Prostate gland (tissue), 2 donors: ENCODE measurements at places on chromosomes 2 and 18. TPM values are rescaled to one million over a fixed set of nuclear protein-coding genes. Genes with fewer than 3 reads are reported as not detected.

DNA sequence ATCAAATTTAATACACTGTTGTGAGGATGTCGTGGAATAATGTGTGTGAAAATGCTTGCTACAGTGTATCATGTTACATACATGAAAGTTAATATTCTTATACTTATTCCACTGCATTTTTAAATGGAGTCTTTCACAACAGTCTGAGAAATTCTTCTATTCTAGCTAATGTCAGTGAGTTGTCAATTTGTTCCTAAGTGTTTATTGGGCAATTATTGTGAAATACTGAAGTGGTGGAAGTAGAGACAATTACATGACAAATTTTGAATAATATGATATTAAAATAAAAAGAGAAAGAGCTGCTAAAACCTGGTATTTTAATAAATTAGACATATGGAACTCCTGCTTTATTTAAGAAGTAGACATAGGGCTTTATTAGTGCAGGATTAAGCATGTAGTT lies 176.1 kb downstream of the PTPRM start:
- H3K36me3 ChIP-seq, result no peaks in the 10 kb centered on the region
- H3K4me1 ChIP-seq, result no peaks in the 10 kb centered on the region
- H3K27ac ChIP-seq, result no peak overlapping the region
- H3K27me3 ChIP-seq, result no peaks in the 10 kb centered on the region
- H3K4me3 ChIP-seq, result no peak overlapping the region

GRCh38 chr2:45932278-45932975 lies 281.0 kb downstream of the PRKCE start:
- DNase-seq, result no peak
- no peaks in the 10 kb centered on the region for H3K36me3 ChIP-seq
- H3K4me1 ChIP-seq, result no peaks in the 10 kb centered on the region
- no peak overlapping the region for H3K27ac ChIP-seq
- H3K4me3 ChIP-seq, result no peak overlapping the region

- no peaks in the 10 kb centered on the region for H3K27me3 ChIP-seq
- H3K27ac ChIP-seq, result no peak overlapping the region
- no peaks in the 10 kb centered on the region for H3K36me3 ChIP-seq
- H3K4me1 ChIP-seq, result no peaks in the 10 kb centered on the region
- no peak overlapping the region for H3K4me3 ChIP-seq
- DNase-seq, result no peak
Measured at GRCh38 chr2:64699712-64700111, 46.0 kb upstream of the SERTAD2 start.

DNA sequence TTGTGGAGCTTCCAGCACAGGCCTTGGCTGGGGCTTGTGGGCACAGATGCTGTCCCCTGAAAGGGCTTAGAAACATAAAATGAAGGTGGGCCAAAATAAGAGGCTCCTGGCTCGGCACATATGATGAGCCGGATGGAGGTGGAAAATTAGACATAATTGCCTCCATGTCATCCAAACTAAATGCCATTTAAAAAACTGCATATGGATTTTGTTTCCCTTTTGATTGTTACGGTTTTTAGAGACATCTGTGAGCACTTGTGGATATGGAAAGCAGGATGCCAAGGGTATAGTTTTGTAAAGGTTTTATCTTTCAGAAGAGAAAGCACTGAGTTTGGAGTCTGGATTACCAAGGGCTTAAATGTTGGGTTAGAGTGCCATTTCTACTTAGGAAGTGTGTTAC lies 498.3 kb downstream of the RIT2 start:
- DNase-seq, result no peak
- H3K36me3 ChIP-seq, result no peaks in the 10 kb centered on the region
- no peaks in the 10 kb centered on the region for H3K4me1 ChIP-seq
- no peak overlapping the region for H3K27ac ChIP-seq

Gene TMEM127
- 50.4 TPM for total RNA-seq

GRCh38 chr2:149042881-149043280 lies 4.4 kb downstream of the LYPD6B start:
- H3K27ac ChIP-seq, result no peak overlapping the region
- no peaks in the 10 kb centered on the region for H3K36me3 ChIP-seq
- H3K27me3 ChIP-seq, result no peaks in the 10 kb centered on the region
- no peak for DNase-seq

Gene ARHGAP15
- 0.41 TPM for total RNA-seq

Gene SERPINB4
- 1.1 TPM for total RNA-seq

Gene ZBTB7C
- 48.9 TPM for total RNA-seq

Gene MYO5B
- 28.5 TPM for total RNA-seq

GRCh38 chr2:11127761-11128160 lies 27.5 kb upstream of the SLC66A3 start:
- H3K27ac ChIP-seq, result no peak overlapping the region
- H3K4me3 ChIP-seq, result no peak overlapping the region
- no peak for DNase-seq
- H3K36me3 ChIP-seq, result no peaks in the 10 kb centered on the region
- peaks cover 7% of the 10 kb centered on the region for H3K4me1 ChIP-seq

DNA sequence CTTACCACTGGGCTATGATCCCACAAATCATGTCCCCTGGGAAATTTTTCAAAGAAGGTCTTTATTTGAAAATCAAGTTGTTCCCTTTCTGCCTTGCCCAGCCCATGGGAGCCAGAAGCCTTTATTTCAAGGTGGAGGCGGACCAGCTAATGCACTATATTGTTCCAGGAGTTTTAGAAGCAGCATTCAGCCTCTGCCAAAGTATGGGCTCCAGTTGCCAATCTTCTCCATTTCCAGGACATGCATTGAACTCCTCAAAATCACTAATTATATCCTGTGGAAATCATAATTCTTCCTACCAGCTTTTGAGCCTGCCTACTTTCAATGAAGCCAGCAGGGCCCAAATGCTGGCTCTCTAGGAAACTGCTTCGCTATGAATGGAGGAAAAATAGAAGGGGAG lies 195.8 kb downstream of the RAD51AP2 start:
- no peak overlapping the region for H3K27ac ChIP-seq
- no peak for DNase-seq
- no peak overlapping the region for H3K4me3 ChIP-seq
- H3K4me1 ChIP-seq, result no peaks in the 10 kb centered on the region

- H3K27me3 ChIP-seq, result no peaks in the 10 kb centered on the region
- H3K27ac ChIP-seq, result no peak overlapping the region
- no peaks in the 10 kb centered on the region for H3K4me1 ChIP-seq
- DNase-seq, result no peak
- no peaks in the 10 kb centered on the region for H3K36me3 ChIP-seq
Measured at GRCh38 chr2:42858140-42859005, 66.0 kb upstream of the HAAO start.

DNA sequence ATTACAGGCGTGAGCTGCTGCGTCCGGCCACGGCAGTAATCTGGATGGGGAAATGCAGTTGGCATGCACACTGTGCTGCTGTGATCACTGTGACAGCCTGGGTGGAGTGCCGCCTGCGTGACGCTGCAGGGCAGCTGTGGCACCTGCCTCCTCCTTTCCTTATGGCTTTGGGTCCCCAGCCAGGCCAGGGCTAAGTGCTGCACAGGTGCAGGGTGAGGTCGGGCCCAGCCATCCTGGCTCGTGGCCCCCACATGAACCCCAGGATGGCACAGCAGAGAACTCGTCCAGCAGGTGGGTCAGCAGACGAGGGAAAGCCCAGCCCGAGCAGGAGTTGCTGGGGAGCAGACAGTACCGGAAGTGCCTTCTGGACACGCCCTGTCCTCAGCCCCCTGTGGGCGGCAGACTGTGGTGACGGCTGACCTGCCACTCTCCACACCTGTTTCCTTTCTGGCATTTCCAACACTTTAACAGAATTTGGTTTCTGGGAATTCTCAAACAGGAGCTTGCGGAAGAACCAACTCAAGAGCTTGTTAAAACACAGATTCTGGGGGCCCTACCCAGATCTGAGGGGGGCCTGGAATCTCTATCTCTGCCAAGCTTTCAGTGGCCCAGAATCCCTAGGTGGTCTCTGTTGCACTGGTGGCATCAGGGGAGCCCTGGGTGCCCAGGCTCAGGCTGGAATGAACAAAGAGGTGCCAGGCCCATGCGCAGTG lies 16.9 kb downstream of the HS1BP3 start:
- H3K36me3 ChIP-seq, result no peaks in the 10 kb centered on the region
- DNase-seq, result peak; percentile 75
- no peaks in the 10 kb centered on the region for H3K27me3 ChIP-seq
- peak overlapping the region; percentile 84 for H3K27ac ChIP-seq
- H3K4me1 ChIP-seq, result peaks cover 20% of the 10 kb centered on the region

- H3K27me3 ChIP-seq, result no peaks in the 10 kb centered on the region
- DNase-seq, result no peak
- no peak overlapping the region for H3K27ac ChIP-seq
- no peak overlapping the region for H3K4me3 ChIP-seq
Measured at GRCh38 chr2:3257826-3258225, 119.8 kb downstream of the EIPR1 start.

DNA sequence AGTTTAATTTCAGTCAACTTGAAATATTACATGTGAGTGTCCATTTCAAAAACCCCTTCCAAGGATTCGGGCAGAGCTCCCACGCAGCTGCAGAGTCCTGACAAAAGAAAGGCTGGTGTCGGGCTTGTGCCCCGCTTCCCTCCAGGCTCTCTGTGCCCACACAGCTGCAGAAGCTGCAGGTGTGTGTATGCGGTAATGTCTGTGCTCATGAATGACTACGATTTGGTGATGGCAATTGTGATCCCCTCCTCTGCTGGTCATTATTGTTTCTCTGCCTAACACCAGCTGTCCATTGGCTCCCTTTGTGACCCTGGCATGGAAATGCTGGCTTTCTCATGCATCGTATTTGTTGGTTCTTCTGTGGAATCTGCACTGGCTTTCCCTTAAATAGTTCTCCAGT lies 224.8 kb downstream of the NUP35 start:
- no peaks in the 10 kb centered on the region for H3K27me3 ChIP-seq
- DNase-seq, result no peak
- no peaks in the 10 kb centered on the region for H3K4me1 ChIP-seq
- no peak overlapping the region for H3K27ac ChIP-seq
- no peaks in the 10 kb centered on the region for H3K36me3 ChIP-seq

GRCh38 chr2:216715402-216715974 lies 20.1 kb upstream of the IGFBP5 start:
- no peak overlapping the region for H3K4me3 ChIP-seq
- no peaks in the 10 kb centered on the region for H3K27me3 ChIP-seq
- H3K27ac ChIP-seq, result no peak overlapping the region

DNA sequence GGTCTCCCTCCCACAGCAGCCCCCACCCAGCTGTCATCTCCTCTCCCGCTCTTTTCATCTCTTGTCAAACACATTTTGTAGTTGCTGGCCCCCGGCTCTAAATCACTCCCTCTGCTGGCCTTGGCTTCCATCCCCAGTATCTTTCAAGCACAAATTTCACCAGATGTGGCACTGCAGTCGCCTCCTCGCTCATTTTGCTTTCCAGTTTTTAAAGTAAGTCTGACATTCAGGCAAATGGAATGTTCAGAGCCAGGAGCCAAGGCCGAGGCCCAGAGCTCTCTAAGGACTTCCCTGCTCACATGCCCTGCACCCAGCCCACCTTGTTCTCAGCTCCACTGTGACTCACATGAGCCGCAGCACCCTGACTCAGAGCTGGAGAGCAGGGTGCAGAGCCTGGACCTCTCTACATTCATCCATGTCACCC lies 158.4 kb downstream of the GALNT14 start:
- H3K4me3 ChIP-seq, result no peak overlapping the region
- no peaks in the 10 kb centered on the region for H3K4me1 ChIP-seq
- H3K27me3 ChIP-seq, result no peaks in the 10 kb centered on the region
- peak; percentile 17 for DNase-seq

Gene SLC11A1
- 11.4 TPM for total RNA-seq

GRCh38 chr2:101638181-101638711 lies 59.3 kb upstream of the MAP4K4 start:
- H3K4me3 ChIP-seq, result no peak overlapping the region
- no peaks in the 10 kb centered on the region for H3K4me1 ChIP-seq
- no peaks in the 10 kb centered on the region for H3K27me3 ChIP-seq
- DNase-seq, result no peak
- no peak overlapping the region for H3K27ac ChIP-seq

DNA sequence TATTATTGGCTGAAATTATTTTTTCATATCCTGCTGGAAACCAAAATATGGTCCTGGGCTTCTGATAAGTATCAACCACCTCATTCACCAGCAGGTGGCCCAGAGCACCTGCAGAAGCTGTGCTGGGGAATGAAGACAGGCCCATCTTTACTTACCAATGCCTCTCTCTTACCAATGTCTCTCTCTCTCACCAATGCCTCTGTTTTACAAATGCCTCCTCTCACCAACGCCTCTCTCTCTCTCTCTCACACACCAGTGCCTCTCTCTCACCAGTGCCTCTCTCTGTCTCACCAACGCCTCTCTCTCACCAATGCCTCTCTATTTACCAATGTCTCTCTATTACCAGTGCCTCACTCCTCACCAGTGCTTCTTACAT lies 2.3 kb upstream of the MAL start:
- peaks cover 6% of the 10 kb centered on the region for H3K4me1 ChIP-seq
- no peak overlapping the region for H3K27ac ChIP-seq
- no peak for DNase-seq
- H3K27me3 ChIP-seq, result peaks cover 20% of the 10 kb centered on the region

DNA sequence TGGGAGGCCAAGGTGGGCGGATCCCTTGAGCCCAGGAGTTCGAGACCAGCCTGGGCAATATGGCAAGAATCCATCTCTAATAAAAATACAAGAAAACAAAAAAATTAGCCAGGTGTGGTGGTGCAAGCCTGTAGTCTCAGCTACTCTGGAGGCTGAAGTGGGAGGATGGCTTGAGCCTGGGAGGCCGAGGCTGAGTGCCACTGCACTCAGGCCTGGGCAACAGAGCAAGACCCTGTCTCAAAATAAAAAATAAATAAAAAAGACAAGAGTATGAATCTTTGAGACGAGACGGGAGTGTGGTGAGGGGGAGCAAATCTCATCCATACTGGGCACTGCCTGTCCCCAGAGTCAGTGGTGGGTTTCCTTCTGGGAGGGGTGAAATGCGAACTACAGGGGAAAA lies 12.2 kb downstream of the GPR17 start:
- H3K4me3 ChIP-seq, result no peak overlapping the region
- no peaks in the 10 kb centered on the region for H3K4me1 ChIP-seq
- DNase-seq, result no peak
- no peaks in the 10 kb centered on the region for H3K27me3 ChIP-seq

DNA sequence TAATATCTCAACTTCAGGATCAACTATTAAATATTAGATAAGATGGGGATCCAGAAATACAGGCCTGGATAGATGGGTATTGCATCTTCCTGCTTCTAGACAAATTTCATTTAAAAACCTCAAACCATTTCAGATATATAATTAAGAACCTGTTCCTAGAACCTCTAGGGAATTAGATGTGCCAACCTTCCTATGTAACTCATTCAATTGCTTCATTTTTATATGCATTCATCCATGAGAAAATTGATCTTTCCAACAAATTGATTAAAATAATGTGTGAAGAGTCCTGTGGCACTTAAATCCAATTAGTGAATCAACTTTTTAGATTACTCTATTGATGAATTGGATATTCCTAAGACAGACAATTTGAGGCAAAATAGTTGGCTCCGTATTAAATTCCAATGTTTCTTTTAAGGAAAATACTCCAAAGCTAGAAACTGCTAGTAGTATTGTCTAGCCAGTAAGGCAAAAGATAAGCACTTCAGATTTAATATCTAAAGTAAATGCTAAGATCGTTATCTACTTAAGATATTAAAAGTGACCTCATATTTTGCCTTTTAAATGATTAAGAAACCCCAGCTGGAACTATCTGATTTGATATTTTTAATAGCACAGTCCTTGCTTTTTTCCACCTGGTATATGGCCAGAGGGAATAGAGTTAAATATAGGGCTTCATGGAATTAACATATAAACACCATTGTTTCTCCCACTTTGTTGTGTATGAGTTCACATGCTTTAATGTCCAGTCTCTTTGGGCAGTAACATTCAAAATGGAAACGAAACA lies 35.8 kb downstream of the DARS1 start:
- DNase-seq, result no peak
- H3K27me3 ChIP-seq, result no peaks in the 10 kb centered on the region
- H3K4me1 ChIP-seq, result no peaks in the 10 kb centered on the region
- no peaks in the 10 kb centered on the region for H3K36me3 ChIP-seq

Gene VIL1
- 0.09 TPM for total RNA-seq

Gene GRB14
- total RNA-seq, result 0.14 TPM
